Activated T-helper 1 cell treated with anti-CD3 and anti-CD28 coated beads, Interleukin-2, amount 50 U/mL, for 16 hours (primary cell): ENCODE measurements at places on chromosomes 3 and 15.

- no peak for DNase-seq
These were observed 39.5 kb upstream of the TSEN2 start for GRCh38 chr3:12444582-12445471.

- no peak for DNase-seq
These were observed 77.3 kb downstream of the NFKBIZ start for GRCh38 chr3:101926594-101927105.

DNA sequence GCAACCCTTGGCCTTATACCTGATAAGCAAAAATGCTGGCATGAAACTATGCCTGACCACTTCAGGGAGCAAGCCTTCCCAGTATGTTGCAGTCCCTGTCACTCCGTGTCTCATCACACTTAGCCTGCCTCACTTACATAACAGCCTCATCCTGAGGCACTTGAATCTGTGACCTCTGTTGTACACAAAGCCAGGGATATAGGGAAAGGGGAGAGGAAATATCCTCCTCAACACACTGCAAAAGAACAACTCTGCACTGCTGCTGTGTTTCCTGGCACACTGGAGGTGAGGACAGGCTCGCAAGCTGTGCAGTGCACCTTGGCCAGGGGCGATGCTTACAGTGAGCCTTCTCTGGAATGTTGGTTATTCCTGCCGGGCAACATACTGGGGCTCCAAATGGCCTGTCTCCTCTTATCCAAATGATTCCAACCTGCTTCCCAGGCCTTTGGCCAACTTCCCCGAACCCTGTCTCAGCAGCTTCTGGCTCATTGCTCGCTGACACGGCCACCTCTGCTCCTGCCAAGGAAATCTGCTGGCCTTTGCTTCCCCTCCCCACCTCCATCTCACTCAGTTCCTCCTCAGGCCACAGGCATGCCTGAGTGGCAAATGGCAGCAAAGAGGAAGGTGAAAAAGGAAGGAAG lies 109.2 kb downstream of the CD47 start:
- no peak for DNase-seq

GRCh38 chr15:91783008-91783407 lies 70.5 kb upstream of the SLCO3A1 start:
- no peak for DNase-seq

- DNase-seq, result no peak
These were observed 15.7 kb upstream of the AEN start for GRCh38 chr15:88605189-88606069.

- DNase-seq, result no peak
These were observed 1004.3 kb upstream of the SEMA6D start for GRCh38 chr15:46713045-46713444.

GRCh38 chr15:47135267-47135666 lies 582.0 kb upstream of the SEMA6D start:
- no peak for DNase-seq

DNA sequence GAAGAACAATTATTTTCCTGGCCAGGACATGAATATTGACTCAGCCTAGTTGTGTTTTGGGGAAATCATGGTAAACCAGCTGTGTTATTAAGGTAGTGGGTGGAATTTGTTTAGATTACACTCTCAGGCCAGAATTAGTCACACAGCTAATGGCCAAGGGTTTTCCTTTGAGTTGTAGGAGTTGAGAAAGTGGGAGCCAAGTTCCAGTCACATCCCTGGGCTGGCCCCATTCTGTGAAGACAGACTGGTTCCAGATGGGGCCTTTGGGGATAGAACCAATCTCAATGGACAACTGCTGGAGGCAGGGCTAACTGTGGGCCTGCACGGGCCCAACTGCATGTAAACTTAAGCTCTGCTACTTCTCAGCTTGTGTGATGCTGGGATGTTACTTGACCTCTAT lies 1.4 kb upstream of the RASL12 start:
- no peak for DNase-seq

- DNase-seq, result no peak
These were observed 89.3 kb downstream of the RASA2 start for GRCh38 chr3:141575879-141576743.

DNA sequence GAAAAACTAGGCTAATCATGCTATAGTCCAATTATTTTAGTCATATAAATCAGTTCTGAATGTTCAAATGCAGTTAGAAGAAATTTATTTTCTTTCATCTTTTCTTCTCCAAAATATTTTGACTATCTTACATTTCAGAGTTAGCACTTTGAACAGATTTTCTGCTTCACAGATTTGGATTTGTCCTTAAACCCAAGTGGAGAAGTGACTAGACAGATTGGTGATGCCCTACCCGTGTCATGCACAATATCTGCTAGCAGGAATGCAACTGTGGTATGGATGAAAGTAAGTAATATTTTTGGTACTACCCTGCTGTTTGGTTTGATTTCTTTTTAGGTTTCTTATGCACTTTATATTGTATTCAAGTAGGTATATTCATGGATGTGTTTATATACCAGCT lies 178.3 kb downstream of the ALCAM start:
- no peak for DNase-seq

- DNase-seq, result no peak
These were observed 3.1 kb downstream of the ABTB1 start for GRCh38 chr3:127675651-127676391.

DNA sequence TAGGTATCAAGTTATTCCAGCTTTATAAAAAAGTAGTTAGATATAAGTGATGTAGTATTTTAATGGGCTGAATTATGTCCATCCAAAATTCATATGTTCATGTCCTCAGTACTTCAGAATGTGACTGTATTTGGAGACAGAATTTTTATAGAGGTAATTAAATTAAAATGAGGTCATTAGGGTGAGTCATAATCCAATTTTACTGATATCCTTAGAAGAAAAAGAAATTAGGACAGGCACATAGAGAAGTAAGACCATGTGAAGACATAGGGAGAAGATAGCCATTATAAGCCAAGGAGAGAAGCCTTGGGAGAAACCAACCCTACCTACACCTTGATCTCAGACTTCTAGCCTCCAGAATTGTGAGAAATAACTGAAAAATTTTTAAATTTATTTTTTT lies 30.3 kb downstream of the RAP2B start:
- DNase-seq, result no peak

DNA sequence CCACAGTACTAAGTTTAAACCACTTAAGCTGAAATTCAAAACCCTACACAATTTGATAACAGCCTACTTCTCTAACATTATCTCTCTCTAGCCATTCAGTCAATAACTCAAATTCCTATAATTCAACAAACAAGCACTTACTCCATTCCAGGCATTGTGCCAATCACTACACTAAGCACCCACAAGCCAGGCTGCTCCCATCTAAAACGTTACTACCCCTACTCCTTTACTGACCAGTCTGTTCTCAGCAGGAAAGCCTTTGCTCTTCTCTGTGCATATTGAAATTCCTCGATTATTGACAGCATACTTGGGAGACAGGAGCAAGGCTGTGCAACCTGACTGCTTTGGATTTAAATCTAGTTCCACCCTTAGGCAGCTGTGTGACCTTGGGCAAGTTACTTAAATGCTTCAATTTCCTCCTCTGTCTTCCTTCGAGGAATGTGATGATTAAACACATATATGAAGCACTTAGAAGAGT lies 177.2 kb upstream of the THBS1 start:
- DNase-seq, result no peak

- DNase-seq, result no peak
These were observed 72.2 kb upstream of the CCNL1 start for GRCh38 chr3:157232141-157232540.

- no peak for DNase-seq
These were observed 87.0 kb upstream of the MYO5C start for GRCh38 chr15:52382647-52383046.

GRCh38 chr15:64828985-64829384 lies 3.5 kb upstream of the PIF1 start:
- no peak for DNase-seq

DNA sequence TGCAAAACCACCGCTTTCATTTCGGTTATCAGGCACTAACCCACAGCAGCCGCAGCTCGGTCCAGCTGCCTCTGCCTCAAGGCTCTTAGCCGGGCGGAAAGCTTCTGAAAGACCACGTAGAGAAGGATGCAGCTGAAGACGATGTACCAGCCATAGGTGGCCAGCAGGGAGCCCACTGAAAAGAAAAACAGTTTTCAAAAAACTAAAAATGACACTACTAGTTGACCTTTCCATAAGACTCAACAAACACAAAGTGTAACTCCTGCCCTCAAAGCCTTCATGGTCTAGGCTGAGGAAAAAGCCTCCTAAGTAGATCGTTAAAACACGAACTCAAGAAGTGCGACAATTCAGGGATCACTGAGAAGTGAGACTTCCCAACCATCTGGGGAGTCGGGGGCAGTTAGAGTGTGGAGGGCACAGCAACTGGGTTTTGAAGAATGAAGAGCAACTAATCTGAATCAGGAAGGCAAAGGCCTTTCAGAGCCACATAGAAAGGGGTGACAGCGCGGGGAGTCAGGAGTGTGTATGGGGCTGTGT lies 716 bp downstream of the SELENOS start:
- DNase-seq, result no peak

DNA sequence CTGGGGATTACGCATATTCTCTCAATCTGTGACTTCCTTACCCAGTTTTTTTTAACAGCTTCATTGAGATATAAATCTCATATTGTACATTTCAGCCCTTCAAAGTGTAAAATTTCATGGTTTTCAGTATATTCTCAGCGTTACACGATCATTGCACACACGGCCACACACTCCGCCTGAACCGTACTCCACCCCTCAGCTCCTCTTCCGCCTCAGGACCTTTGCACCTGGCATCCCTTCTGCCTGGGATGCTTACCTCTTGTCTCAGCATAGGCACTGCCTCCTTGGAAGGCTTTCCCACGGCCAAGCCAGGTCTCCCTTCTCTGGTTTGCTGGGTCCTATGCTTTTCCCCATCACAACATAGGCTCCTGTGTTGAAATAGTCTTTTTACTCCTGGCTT lies 57.4 kb upstream of the NR2C2 start:
- DNase-seq, result no peak

DNA sequence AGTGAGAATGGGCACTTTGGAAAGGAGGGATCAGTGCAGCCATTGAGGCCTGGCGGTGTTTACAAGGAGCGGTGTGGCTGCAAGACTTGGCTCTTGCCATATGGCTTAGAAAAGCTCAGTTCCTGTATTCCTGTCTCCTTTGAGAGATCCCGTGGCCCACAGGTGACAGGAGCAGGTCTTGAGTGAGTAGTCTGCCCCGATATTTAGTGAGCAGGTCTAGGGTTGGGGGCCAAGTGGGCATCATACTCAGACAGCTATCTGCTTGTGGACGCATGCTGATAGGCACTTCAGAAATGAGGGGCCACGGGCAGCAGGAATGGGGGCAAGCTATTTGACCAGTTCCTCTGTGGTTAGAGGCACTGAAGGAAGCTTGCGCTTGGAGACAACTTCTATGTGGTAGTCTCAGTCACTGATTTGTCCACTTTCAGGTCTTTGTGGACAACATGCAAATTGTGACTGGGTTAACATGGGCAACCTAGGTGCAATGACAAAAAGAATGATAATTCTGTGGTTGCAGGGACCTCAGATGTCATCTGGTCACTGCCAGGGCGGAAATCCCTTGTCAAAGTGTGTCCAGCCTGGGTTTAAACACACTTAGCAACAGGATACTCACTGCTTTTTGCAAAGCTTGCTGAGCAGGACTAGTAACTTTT lies 1.1 kb downstream of the TMED3 start:
- DNase-seq, result no peak

GRCh38 chr3:110752307-110752706 lies 319.3 kb upstream of the NECTIN3 start:
- no peak for DNase-seq

- no peak for DNase-seq
These were observed 51.8 kb downstream of the ONECUT1 start for GRCh38 chr15:52738311-52738710.
